ENCODE measurements at places on chromosomes 12 and 14.

GRCh38 chr14:23620177-23620702 is 15.9 kb upstream of the DHRS2 start:
- DNase-seq = no peak

DNA sequence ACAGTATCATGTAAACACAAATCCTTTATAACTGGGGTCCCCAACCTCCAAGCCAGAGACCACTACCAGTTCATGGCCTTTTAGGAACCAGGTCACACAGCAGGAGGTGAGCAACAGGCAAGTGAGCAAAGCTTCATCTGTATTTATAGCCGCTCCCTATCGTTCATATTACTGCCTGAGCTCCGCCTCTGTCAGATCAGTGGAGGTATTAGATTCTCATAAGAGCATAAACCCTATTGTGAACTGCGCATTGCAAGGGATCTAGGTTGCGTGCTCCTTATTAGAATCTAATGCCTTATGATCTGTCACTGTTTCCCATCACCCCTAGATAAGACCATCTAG is 49.9 kb downstream of the LRP6 start:
- no peak for DNase-seq

DNA sequence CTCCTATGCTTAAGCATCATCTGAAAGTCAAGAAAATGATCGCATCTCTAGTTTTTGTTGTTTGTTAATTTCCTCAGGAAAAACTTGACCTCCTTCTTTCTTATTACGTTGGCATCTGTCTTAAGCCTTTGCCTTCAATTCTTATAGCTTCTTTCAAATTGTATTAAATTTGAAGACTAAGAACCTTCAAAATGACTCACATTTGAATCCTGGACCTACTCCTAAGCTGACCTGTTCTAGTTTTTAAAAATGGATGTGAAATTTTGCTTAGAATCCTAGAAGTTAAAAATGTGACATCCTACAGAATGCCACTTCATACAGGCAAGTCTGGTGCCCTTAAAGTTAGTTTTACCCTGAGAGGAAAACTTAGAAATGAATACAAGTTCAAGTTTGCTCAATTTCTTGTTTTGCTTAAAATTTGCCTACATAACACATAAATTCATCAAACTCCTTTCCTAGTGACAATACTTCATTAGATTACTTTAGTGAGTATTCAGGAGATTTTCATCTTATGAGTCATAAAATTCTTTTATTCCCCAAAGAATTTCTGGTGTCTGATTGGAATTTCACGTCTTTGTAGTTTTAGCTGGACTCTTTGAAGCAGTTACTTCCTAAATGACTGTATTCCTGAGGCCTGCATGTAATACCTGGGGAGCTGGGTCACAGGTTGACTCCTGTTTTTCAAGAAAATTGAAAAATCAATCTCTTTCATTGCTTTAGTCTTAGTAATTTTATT is 152.3 kb downstream of the MSRB3 start:
- DNase-seq = peak; percentile 77

- peak; percentile 31 for DNase-seq
Measured at GRCh38 chr12:110582276-110583136, 612 bp downstream of the PPTC7 start.

GRCh38 chr12:46963977-46964971 is 115.1 kb upstream of the PCED1B start:
- peak; percentile 83 for DNase-seq

- no peak for DNase-seq
Measured at GRCh38 chr12:79162948-79163347, 298.4 kb downstream of the SYT1 start.

DNA sequence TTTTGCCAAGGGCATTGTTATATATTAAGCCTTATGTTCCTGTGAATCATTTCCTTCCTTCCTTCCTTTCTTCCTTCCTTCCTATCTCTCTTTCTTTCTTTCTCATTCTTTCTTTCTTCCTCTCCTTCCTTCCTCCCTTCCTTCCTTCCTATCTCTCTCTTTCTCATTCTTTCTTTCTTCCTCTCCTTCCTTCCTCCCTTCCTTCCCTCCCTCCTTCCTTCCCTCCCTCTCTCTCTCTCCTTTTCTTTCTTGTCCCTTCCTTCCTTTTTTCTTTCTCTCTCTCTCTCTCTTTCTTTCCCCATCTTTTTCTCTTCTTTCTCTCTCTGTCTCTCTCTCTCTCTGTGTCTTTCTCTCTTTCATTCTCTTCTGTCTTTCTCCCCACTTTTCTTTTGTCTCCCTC is 226.6 kb downstream of the ETNK1 start:
- no peak for DNase-seq

GRCh38 chr14:39102265-39102968 is 618 bp downstream of the SEC23A start:
- peak; percentile 24 for DNase-seq

DNA sequence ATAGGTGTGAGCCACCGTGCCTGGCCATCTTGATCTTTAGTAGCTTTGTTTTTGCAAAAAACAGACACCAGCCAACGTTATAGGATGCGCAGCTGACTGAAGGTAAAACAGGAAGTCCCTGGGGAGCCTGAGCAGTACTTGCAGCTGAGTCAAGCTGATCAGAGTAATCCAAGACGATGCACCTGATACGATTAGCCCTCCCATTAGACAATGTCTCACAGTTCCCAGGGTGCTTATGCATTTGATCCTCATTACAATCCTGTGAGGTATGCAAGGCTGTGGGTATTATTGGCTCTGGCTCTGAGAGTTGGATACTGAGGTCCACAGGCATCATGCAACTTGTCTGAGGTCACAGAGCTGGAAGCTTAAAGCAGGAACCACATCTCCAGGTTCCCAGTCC is 8.1 kb downstream of the KRT18 start:
- DNase-seq = no peak

DNA sequence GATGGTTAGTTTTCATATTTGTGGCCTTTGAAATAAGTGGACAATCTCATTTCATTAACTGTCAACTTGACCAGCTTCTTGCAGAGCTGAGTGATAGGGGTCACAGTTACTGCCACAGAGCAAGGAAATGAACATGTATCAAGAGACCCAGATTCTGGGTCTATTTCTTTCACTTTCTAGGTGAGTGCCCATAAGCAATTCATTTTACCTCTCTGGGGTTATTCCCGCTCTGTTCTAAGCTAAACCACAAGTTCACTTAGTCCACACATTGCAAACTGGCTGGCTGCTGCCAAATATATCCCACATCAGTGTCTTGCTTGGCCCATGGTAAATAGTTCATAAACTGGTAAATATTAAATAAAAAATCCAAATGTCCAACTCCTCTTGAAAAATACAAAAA is 29.9 kb downstream of the GPHB5 start:
- DNase-seq = no peak

DNA sequence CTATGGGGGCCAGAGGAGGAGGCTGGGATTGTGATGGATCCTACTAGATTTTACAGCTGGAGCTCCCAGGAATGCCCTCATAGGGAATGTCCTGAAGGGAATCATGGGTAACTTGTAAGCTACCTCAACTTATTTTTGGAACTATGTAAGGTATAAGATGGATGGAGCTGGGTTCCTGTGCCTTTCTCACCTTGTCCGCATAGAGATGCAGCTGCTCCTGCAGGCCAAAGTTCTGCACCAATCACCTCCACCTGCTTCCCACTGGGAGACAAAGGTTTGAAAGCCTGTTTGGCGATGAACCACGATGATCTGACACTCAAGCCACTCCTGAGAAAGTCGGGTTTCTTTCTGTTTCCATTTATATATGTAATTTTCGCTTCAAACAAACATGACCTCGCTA is 648 bp upstream of the AKAP5 start:
- DNase-seq = peak; percentile 14

DNA sequence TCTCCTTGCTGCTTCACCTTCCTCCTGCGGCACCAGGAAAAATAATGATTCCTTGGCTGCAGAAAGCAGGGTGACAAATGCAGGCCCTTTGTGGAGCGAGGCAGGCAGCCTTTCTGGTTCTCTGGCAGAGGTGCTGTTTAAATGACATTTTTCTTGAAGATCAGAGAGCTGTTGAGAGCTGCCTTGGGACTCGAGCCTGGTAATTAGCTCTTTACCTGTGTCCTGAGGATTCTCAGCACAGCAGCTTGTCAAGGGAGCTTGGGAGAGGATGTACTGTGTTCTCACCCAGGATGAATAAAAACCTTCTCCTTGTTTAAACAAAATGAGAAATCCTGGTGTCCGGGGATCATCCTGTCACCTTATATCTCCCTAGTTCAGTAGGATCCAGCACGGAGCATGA is 204.0 kb downstream of the AACS start:
- DNase-seq = no peak

GRCh38 chr14:88872976-88873375 is 48.5 kb downstream of the TTC8 start:
- no peak for DNase-seq

DNA sequence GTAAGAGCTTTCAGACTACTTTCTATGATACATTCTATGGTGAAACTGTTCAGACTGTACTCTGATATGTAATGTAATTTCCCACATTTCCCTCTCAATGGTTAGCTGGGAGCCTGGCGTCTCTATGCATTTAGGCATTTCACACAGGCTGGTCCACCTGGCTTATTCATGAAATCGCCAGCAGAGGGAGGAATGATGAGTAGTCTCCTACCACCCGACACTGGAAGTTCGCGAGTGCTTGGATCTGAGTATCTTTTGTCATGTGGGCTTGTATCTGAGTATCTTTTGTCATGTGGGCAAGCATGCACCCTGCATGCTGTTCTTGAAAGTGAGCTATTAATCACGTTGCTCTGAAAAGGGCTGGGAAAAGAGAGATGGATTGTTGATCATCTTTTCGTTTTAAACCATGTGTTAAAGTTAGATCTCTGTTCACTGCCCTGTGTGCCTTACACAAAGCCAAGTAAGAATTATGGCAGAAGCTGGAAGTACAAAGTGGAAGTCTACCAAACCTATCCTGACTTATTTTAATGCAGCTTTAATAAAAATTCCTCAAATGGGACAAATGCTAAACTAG is 235.0 kb downstream of the ATP23 start:
- DNase-seq = peak; percentile 23

GRCh38 chr14:81766321-81766915 is 232.8 kb upstream of the SEL1L start:
- DNase-seq = no peak

DNA sequence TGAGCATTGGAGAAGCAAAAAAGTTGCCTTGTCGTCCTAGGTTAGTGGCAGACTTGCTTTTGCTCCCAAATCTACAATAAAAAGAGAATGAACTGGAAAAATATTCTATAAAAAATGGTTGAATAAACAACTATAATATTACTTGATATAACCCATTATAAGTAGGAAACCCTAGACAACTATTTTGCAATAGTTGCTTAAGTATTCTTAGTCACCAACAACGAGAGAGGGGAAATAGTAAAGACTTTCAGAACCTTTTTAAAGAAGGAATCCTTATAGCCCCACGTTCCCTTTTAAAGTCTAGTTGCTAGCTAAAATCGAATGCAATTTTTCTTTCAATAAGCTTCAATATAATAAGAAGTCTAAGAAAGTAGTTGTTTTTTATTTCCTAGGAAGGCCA is 17.5 kb downstream of the AQP6 start:
- no peak for DNase-seq

DNA sequence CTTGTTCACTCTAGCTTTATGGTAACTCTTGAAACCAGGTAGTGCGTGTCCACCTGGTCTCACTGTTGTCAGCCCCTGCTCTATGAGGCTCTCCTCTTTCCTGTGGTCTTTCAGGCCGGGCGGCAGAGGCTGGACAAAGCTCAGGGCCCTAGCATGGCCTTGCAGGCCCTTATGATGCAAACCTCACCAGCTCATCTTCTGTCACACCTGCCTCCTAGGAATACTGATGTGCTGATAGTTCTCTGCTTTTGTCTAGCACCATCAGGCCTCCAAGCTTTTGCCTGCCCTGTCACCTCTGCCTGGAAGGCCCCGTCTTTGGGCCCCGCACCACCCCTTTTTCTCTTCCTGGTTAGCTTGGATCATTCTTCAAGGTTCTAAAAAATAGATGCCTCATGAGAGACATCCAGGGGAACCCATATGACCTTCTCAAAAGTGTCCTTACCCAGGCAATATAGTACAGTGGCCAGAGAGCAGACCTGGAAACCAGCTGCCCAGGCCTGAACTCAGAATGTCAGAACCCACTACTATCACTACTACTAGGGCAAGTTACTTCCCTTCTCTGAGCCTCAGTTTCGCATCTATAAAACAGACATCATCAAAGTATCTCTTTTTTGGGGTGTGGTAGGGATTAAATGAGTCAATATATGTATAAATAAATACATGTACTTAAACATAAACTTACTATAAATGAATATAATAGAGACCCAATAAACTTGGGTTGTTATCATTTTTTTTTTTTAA is 91.7 kb downstream of the ZFP36L1 start:
- no peak for DNase-seq

- DNase-seq = peak; percentile 67
Measured at GRCh38 chr14:20427231-20428009, 8.5 kb downstream of the KLHL33 start.
